ENCODE measurements at places on chromosomes 5 and 9.

DNA sequence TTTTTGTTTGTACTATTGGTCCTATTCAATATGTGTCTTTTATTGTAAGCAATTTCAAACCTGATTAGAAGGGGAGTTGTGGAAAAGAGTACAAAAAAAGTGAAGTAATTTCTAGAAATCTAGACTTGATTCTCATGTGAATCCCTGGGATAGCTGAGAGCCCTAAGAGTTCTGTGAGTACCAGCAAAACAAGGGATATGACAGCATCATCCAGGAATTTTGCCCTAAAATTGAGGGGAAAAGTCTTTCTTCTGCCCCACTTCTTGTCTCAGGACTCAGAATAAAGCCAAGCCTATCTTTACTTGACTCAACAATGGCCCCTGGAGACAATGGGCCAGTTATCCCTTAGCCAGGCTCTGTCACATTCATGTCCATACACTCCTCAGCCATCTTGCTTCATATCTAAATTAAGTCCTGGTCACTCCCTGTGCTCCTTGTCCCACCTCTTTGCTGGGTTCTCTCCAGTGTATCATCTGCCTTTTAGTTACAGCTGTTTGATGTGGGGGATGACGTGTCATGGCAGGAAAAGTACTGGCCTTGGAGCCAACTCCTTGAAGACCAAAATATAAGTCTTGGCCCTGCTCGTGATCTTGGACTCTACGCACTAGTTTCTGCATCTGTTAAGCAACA lies 81.2 kb downstream of the ADAMTS12 start:
- DNase-seq, result no peak

DNA sequence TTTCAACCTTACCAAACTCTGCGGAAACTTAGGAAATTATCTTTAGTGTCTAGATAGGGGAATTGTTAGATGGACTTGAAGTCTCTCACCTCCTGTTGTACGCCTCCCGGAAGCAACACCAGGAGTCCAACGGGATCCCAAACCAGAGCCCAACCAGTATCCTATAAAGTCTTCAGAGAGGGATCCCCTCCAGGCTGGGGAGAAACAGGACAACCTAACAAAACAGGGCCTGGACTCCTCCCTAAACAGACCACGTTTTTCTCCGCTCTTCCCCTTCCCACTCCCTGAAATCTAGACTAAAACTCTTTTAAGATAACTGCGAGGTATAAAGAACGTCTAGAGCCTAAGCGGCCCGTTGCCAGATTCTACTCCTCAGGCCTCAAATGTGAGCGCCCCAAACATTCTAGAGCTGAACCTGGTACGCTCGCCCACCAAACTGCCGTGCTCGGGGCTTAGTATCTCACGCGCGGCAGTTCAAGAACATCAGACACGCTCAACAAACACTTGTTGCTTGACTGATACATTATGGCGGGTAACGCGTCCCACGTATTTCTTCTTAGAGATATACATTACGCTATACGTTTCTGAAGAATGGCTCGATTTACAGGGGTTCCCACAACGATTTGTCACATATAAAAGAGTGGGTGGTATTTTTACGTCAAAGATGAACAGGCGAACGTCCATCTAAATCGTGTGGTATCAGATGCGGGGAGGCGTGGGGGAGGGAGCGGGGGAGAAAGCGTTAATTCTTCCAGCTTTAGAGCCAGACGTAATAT lies 663 bp upstream of the SMIM27 start:
- DNase-seq, result peak; percentile 69

DNA sequence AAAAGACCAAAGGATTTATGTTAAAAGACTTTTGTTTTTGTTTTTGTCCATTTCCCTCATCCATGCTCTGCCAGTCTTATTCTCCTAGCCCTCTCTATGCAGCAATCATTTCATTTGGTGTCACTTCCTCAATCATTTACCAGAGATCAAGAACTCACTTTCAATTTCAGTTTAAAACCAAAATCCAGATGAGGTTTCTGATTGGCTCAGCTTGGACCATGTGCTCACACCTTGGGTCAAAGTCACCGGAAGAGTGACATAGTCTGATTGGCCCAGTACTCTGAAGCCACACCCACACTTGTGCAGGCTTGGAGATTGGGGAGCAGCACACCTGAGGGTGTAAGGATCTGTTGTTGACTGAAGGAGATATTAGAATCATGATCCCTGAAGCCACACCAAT lies 79.6 kb downstream of the TLR4 start:
- no peak for DNase-seq

GRCh38 chr5:14097998-14098471 lies 45.1 kb upstream of the TRIO start:
- DNase-seq, result no peak

DNA sequence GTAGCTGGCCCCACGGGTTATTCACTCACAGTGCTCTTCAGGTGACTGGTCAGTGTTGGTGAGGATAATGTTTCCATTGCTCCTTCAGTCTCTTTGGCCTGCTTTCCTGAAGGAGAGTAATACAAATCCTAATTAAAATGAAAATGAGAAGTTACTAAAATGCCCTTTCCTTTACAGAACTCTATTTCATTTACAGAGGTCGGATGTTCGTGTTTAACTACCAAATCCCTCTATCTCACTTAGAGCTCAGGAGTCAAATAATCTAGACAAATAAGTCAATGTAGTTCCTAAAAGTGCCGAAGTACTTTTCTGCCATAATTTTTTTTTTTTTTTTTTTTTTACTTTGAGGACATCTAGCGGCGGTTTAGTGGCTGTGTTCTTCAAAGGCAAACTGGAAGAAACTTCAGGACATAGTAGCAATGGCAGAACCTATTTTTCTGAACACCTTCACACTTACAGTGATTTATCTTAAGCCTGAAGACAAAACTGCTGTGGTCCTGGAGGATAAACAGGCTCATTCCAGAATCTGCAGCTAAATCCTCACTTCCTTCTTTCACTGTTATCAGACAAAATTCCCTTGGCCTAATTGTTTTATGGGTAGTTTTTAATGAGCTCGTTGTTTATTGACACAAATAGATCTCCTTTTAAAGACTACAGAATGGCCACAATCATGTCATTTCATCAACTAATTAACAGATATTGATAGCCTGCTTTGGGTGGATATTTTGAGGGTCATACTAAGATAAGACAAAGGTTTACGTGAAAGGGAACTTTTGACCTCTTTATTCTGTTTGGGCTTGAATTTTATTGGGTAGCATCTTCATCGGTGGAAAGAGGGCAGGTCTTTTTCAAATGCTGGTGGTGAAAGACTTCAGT lies 207.6 kb upstream of the DMRTA1 start:
- no peak for DNase-seq

GRCh38 chr5:32510860-32511259 lies 66.3 kb upstream of the ZFR start:
- no peak for DNase-seq

GRCh38 chr9:126606483-126606870 lies 7.3 kb upstream of the LMX1B start:
- DNase-seq, result no peak

DNA sequence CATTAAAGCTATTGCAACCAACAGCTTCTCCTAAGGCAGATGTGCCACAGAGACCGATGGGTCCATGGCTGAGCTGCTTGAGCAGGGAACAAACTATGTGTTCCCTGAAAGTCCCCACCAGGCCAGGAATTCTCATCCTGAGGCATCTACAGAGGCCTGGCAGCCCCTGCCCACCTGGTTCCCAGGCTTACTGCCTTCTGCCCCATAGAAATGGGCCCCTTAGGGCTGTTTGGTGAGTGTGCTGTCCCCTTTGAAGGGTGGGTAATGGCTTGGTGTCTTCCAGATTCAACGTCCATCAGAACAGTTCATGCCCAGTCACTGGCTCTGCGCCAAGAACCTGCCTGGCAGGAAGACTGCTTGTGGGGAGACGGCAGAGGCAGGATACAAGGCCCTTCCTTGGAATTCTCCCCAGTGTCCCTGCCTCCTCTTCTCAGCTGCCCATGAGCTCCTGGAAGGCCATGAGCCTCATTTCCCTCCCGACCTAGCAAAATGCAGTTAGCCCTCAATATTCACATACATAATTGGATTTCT lies 3.8 kb upstream of the COL27A1 start:
- no peak for DNase-seq

DNA sequence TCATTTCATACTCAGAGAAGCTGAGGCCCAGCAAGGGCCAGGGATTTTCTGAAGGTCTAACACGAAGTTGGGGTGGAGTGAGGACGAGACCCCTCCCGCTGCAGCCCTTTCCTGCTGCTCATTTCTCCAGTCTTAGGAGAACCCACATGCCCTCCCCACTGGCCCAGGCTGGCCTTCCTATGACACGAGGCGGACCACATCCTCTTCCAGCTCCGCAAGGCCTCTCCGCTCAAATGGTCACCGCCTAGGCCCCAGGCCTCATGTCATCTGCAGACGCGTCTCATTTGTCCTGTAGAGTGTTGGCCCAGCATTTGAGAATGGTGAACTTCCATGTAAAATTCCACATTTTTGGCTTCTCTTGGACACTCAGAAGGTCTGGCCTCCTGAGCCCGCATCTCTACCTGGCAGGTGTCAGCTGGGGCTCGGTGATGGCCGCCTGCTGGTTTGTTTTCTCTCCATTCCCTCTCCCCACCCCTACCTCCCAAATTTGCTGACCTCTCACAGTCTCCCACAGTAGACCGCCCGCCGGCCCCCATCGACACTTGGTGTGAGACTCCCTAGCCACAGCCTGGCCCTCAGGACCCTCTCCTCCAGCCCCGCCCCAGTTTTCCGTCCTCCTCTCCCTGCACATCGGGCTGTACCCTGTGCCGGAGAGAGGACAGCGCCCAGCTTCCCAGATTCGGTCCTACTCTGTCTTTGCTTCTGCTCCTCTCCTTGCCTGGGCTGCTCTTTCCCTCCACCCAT lies 51.7 kb downstream of the ERGIC1 start:
- no peak for DNase-seq

- no peak for DNase-seq
These were observed 85.1 kb downstream of the AMBP start for GRCh38 chr9:113992994-113993393.

- DNase-seq, result no peak
These were observed 105.3 kb downstream of the LHX2 start for GRCh38 chr9:124116683-124117363.

- DNase-seq, result no peak
These were observed 16.5 kb upstream of the ISCA1 start for GRCh38 chr9:86298873-86299272.

DNA sequence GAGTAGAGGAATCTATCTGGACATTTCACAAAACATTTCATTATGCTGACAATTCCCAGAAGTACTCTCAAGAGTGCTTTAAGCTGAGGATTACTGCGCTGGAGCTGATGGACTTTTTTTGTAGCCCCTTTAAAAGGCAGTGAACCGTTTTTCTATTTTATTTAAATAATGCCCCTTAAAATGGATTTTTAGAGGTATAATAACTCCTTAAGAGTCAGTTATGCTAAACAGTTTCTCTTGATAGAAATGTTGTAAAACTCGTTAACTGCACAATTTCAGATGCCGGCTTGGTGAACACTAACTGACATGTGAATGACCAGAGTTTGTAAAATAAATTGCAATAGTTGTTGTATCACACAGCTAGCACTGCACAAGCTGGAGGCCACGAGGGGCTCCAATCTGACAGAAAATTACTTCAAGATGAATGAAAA lies 174.0 kb downstream of the NR2F1-AS1 start:
- no peak for DNase-seq

DNA sequence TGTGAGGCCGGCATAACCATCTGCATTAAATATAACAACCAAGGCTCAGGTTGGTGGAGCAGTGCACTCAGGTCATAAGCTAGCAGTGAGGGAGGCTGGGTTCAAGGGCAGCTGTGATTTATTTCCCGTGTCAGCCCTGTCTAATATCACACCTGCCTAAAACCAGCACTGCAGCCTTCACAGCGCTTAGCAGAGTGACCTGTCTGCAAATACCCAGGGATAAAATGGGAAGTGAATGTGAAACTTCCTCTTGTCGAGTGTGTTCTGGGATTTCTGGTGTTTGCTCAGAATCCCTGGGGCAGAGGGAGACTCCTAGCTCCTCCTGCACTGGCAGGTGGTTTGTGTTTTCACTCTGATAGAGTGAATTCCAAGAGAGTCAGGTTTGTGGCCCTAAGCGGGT lies 57.5 kb downstream of the ZNF510 start:
- DNase-seq, result no peak

DNA sequence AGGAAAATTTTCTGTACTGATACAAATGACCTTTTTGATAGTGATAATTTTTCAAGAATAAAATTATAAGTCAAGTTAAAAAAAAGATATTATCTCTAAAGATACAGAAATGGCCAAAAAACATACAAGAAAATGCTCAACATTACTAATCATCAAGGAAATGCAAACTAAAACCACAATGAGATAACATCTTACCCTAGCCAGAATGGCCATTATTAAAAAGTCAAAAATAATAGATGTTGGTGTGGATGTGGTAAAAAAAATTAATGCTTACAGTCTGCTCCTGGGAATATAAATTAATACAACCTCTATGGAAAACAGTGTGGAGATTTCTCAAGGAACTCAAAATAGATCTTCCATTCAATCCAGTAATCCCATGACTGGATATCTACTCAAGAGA lies 22.9 kb upstream of the PTGER4 start:
- no peak for DNase-seq

- no peak for DNase-seq
These were observed 40.4 kb downstream of the LIX1 start for GRCh38 chr5:97102010-97102470.

DNA sequence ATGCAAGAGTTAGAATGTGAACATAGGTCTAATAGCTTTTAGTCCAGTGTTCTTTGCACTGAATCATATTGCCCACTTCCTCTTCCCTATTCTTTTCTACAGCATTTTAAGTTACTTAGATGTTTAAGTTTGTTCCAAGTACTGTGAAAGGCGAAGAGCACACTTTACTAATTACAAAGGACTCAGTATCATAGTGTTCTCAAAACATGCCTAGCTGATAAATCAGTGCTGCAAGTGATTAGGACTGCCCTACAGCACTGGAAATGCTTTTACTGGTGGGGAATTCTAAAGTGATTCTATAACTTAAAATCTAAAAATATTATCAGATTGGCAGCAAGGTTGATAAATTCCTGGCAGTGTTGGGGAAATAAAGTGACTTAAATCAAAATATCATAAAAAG lies 177.9 kb upstream of the KCNN2 start:
- DNase-seq, result no peak

- DNase-seq, result no peak
These were observed 13.9 kb downstream of the SLC36A1 start for GRCh38 chr5:151461312-151461711.

GRCh38 chr9:13383216-13383615 lies 103.7 kb upstream of the MPDZ start:
- DNase-seq, result no peak

GRCh38 chr5:28516722-28517121 lies 1478.3 kb upstream of the CDH9 start:
- DNase-seq, result no peak

GRCh38 chr5:115309751-115310370 lies 13.4 kb upstream of the CCDC112 start:
- DNase-seq, result no peak
